Panc1 (cell line): ENCODE measurements at places on chromosomes 2 and 18. TPM values are rescaled to one million over a fixed set of nuclear protein-coding genes. Genes with fewer than 3 reads are reported as not detected.

DNA sequence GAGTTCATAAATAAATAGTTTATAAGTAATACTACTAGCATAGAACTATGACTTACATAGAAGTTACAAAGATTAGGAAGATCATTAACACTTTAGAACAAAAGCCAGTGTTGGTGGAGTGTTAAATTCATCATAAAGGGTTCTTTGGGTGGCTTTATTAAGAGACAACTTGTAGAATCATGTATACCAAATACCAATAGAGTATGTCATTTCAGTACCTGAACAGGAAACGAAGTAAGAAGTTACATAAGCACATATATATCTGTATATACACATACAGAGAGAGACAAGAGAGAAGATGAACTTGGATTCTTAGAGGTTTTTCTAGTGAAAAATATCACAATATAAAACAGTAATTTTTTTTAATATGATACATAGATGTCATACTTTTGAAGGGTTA lies 82.5 kb upstream of the OTX1 start:
- H3K4me3 ChIP-seq, result no peak overlapping the region
- H3K27me3 ChIP-seq, result no peaks in the 10 kb centered on the region
- no peaks in the 10 kb centered on the region for H3K36me3 ChIP-seq
- no peak for DNase-seq
- H3K4me1 ChIP-seq, result no peaks in the 10 kb centered on the region
- H3K27ac ChIP-seq, result no peak overlapping the region

- DNase-seq, result no peak
- no peak overlapping the region for H3K4me3 ChIP-seq
- H3K36me3 ChIP-seq, result no peaks in the 10 kb centered on the region
- H3K27ac ChIP-seq, result no peak overlapping the region
Measured at GRCh38 chr2:11093467-11093866, 61.8 kb upstream of the SLC66A3 start.

KIF1A gene
- total RNA-seq, result 132 TPM

PDCL3 gene
- total RNA-seq, result 43.1 TPM

DNA sequence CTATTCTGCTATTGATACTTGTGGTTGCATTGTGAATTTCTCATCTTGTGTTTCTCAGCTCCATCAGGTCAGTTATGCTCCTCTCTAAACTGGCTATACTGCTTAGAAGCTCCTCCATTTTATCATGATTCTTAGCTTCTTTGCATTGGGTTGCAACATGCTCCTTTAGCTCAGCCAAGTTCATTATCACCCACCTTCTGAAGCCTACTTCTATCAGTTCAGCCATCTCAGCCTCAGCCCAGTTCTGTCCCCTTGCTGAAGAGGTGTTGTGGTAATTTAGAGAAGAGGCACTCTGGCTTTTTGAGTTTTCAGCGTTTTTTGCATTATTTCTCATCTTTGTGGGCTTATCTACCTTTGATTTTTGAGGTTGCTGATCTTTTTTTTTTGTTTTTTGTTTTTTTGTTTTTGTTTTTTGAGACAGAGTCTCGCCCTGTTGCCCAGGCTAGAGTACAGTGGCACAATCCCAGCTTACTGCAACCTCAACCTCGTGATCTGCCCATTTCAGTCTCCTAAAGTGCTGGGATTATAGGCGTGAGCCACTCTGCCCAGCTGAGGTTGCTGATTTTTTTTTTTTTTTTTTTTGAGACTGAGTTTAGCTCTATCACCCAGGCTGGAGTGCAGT lies 36.0 kb downstream of the ANKRD12 start:
- H3K4me1 ChIP-seq, result peaks cover 4% of the 10 kb centered on the region; the same call in 1 of the 2 replicates
- no peak for DNase-seq
- H3K36me3 ChIP-seq, result no peaks in the 10 kb centered on the region
- no peak overlapping the region for H3K27ac ChIP-seq

DNA sequence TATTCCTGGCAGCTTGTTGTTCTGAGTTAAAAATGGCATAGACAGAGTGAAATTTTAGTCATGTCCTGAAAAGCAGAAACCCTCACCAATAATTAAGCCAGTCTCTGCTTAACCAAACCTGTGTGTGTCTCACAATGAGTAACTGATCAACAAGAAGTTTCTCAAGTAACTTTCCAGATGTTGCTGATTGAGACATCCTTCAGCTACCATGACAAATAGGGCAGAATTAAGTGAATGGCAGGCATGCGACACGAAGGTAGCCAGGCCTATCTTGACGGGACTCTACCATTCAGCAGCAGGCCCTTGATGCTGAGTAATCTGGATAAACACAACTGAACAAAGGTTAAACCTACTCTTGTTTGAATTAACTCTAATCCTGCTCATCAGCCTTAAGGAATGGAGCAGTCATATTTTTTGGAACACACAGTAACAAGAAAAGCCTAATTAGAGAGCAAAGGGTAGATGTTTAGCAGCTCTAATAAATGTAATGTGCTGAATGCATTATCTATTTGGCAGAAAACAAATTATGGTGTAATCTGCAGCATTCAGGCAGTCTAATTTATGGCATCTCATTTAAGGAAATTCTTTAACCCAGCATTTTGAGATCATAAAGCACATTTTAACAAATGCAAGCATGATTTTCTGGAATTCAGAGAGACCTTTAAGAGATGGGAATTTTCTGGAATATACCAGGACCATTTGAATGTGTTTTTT lies 159.5 kb upstream of the EPHA4 start:
- no peak for DNase-seq
- H3K27ac ChIP-seq, result no peak overlapping the region
- H3K27me3 ChIP-seq, result no peaks in the 10 kb centered on the region
- H3K36me3 ChIP-seq, result no peaks in the 10 kb centered on the region
- H3K4me1 ChIP-seq, result no peaks in the 10 kb centered on the region

AGBL5 gene
- total RNA-seq, result 55.6 TPM

DNA sequence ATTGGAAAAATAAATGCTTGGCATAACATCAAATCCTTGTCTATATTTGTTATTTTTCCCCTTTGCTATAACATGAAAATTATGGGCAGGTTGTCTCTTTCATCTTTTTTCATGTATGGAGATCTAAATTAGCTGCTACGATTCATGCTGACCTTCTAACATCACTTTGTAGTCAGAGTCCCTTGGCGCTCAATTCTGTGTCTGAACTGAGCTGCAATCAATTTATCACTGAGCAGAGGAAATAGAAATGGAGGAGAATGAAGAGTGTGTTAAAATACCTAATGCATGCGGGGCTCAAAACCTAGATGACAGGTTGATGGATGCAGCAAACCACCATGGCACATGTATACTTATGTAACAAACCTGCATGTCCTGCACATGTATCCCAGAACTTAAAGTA lies 168.9 kb downstream of the CDH7 start:
- H3K27ac ChIP-seq, result no peak overlapping the region
- H3K4me1 ChIP-seq, result no peaks in the 10 kb centered on the region
- no peaks in the 10 kb centered on the region for H3K36me3 ChIP-seq
- DNase-seq, result no peak
- no peak overlapping the region for H3K4me3 ChIP-seq
